ENCODE measurements at places on chromosomes 2 and 18.

DNA sequence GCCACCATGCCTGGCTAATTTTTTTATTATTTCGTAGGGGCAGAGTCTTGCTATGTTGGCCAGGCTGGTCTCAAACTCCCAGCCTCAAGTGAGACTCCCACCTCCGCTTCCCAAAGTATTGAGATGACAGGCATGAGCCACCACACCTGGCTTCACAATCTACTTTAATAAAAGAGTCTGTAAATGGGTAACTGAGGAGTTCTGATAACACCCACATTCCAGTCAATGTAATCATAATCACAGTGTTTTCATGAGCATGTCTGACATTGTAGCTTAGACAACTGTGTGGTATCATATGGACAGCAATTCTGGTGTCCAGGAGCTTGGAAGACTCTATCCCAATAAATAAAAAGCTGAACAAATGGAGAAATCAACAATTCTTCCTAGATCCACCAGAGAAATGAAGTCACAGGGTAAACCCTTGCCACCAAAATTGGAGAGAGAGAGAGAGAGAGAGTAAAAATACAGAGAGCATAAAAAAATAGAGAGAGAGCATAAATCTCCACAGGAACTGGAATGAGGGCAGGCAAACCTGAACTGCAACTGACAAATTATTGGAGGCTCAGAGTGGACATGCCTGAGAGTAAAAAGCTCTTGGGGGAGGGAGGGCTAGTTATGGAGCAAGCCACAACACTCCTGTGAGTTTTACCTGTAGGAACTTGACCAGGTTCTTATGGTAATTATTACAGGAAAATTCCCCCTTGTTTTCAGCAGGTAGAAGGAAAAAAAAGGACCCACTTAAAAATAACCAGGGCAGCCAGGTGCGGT lies 12.4 kb upstream of the NBEAL1 start:
- DNase-seq: no peak

DNA sequence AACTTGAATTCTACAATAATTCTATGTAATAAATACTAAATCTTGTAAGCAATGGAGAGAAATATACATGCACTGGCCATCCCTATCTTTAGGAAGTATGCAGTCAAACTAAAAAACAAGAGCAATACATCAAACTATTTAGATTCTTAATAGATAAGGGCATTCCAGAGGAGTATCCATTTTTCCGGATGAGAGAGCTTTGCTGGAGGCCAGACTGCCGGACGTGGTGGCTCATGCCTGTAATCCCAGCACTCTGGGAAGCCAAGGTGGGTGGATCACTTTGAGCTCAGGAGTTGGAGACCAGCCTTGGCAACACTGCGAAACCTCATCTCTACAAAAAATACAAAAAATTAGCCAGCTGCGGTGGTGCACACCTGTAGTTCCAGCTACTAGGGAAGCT lies 60.8 kb downstream of the KIF5C start:
- no peak for DNase-seq

DNA sequence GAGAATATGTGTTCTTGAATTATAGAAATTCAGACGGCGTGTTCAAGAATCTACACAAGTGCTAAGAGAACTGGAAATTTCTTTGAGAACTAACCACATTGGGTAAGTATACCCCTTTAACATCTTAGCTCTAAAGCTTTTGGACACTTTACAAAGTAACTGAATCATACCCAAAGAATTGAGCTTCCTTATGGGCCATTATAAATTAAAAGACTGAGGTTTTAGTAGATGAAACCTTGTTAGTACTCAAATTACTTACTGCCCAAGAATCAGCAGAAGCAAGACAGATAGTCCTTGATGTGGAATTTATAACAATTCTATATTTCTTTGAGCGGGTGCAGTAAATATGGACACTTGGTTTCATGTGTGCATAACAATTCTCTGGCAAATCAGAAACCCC lies 168.3 kb downstream of the PRPF40A start:
- DNase-seq: no peak

DNA sequence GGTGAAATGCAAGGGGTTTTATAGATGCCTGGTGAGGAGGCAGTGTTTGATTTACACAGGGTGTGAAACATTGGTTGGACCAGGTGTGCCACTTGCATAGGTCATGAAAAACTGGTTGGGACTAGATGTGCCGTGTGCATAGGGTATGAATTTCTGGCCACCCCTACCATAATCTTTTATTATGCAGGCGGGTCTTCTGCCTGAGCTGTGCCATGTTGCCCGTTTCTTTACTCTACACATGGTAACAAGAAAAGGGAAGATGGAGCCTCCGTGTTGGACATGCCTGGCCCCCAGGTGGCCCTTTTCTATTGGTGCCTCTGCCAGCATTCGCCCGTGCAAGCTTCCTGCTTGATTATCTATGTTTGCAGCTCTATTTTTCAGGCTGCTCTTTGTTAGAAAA lies 805.4 kb downstream of the TRIB2 start:
- DNase-seq: no peak

- DNase-seq: no peak
Measured at GRCh38 chr2:62240546-62240945, 44.6 kb downstream of the B3GNT2 start.

DNA sequence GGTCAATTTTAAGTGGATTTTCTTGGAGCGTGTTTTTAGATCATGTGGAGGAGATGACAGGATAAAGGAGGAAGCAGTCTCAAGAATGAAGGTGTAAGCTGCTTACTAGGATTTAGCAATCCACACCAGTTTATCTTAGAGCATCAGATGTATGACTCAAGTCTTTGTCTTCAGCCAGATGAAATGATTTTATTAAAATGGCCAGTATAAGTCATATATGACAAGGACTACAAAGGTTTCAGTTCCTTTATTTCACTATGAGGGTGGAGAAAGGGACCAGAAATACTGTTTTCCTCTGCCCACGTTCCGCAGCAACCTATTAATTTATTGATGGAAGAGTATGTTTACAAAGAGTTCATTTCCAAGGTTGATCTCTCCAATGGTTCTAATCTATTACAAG lies 970.5 kb upstream of the SLC39A10 start:
- DNase-seq: no peak

DNA sequence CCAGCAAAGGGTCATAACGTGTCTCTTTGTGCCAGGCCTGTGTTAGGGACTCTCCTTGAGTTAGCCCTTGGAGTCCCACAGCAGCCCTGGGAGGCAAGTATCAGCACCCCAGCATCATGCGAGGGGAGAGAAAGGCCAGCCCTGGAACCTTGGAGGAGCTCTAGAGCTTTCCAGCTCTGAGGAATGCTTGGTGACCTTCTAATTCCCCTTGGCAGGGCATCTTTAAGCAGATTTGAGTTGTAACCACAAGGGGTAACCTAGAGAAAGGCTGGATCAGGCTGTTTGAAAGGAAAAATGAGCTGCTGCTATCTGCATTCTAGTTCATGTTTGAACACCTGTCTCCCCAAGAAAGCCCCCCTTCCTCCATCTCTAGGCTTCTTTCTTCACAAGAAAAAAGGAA lies 23.8 kb upstream of the ODC1 start:
- DNase-seq: no peak

DNA sequence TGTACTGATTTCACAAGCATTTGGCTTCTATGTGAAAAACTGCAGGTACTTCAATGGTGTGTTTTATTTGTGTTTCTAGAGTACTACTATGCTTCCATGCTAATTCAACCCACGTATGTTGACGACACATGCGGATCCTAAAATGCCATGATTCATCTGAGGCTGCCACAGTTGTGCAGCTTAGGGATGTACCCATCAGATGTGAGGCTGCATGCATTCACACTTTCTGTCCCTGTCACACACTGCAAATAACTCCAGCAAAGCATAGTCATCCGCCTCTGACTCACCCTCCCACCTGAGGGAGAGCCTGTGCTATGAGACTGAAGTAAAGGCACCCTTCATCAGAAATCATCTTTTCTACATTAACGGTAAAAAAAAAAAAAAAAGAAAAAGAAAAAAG lies 22.1 kb upstream of the SERTAD2 start:
- no peak for DNase-seq

DNA sequence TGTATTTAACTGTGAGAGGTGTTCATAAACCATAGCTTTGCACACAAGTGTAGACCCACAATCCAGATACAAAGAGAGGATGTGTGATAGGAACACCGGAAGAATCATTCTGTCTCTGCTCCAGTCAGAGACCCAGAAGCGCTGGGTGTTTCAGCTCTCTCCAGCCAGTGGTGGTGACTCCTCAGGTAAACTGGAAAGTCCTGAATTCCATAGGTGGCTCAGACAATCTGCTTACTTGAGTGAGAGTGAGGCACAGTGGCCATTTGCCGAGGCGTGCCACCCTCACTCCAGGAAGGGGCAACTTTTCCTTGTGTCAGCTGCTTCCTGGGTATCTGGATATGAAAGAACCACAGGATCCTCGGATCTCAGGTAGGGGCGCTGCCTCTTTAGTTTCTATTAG lies 171.5 kb downstream of the KCNS3 start:
- DNase-seq: no peak

GRCh38 chr2:161163440-161163839 lies 3.2 kb downstream of the TANK start:
- DNase-seq: no peak

DNA sequence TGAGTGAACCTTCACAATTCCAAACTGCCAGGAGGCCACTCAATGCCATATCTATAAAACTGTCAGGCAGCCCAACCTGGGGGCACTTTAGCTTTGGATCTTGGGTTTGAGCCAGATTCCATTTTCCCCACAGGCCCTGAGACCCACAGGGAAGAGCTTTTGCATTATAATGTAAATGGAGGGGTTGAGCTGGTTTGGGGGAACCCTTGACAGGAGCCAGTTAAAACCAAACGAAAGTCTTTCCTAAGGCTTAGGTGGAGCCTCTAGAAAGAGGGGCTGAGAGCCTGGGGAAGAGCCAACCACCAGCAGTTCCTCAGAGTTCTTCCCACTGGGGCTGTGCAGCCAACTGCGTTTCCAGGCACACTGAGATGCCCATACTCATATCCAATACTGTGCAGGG lies 42.7 kb downstream of the BCL11A start:
- DNase-seq: no peak

DNA sequence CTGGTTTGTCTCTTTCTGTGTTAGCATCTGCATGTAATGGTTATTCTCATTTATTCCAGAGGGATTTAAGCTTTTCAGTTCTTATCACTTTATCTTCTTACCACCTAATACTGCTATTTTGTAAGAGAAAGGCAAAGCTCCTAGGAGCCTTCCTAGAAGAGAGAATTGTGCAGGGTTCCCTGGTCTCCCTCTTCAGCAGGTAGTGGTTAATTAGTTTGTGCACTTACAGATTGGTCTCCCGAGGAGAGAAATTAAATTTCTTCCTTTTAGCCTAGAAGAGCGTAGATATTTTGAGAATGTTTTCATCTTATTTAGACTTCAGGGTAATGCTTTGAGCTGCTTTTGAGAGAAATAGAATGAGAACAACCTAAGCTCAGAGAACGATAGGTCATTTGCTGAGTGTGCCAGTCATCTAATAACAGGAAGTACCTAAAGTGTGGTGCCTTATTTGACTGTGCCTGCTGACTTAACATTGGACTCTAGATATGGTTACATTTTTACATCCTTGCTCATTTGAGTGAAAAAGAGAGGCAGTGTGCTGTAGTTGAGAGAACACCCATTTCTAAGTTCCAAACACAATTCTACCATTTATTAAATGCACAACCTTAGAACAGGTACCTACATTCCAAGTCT lies 651.4 kb downstream of the STK39 start:
- no peak for DNase-seq

GRCh38 chr2:122191331-122191730 lies 435.9 kb downstream of the TSN start:
- DNase-seq: no peak

- DNase-seq: no peak
Measured at GRCh38 chr2:85326406-85327159, 1.2 kb downstream of the TGOLN2 start.

GRCh38 chr2:28133778-28134177 lies 243.2 kb downstream of the BABAM2 start:
- no peak for DNase-seq

GRCh38 chr2:141728886-141729285 lies 401.9 kb downstream of the LRP1B start:
- DNase-seq: no peak

- DNase-seq: no peak
Measured at GRCh38 chr2:148103946-148104345, 83.1 kb downstream of the MBD5 start.

GRCh38 chr2:225270053-225270452 lies 129.5 kb upstream of the NYAP2 start:
- DNase-seq: no peak

Measured in stimulated activated CD8-positive, alpha-beta memory T cell treated with anti-CD3 and anti-CD28 coated beads, Interleukin-7, amount 100 ng/mL, for 1 hour (primary cell).